ENCODE measurements at places on chromosomes 3 and 15. TPM values are rescaled to one million over a fixed set of nuclear protein-coding genes. Genes with fewer than 3 reads are reported as not detected.

REC114 gene
- not detected for total RNA-seq

CEP19 gene
- 1.6 TPM for total RNA-seq

ZNF860 gene
- 0.38 TPM for total RNA-seq

DNASE1L3 gene
- not detected for total RNA-seq

NBEAL2 gene
- 1.5 TPM for total RNA-seq

SCAANT1 gene
- total RNA-seq = not detected

GXYLT2 gene
- total RNA-seq = 49.7 TPM

KLHL6 gene
- not detected for total RNA-seq

ZNF80 gene
- not detected for total RNA-seq

IL17RD gene
- total RNA-seq = 2.7 TPM

ALAS1 gene
- total RNA-seq = 34.0 TPM

CADM2 gene
- not detected for total RNA-seq

CEMIP gene
- 955 TPM for total RNA-seq

CPN2 gene
- total RNA-seq = not detected

IRAK2 gene
- 6.8 TPM for total RNA-seq

EPM2AIP1 gene
- 11.9 TPM for total RNA-seq

PLA2G4D gene
- total RNA-seq = not detected

CISH gene
- 0.94 TPM for total RNA-seq

MRPL47 gene
- 28.0 TPM for total RNA-seq

EBLN2 gene
- 3.9 TPM for total RNA-seq

PHLDB2 gene
- 67.3 TPM for total RNA-seq

MUC13 gene
- total RNA-seq = not detected

EPHA6 gene
- total RNA-seq = not detected

OXTR gene
- 1.2 TPM for total RNA-seq

TP63 gene
- not detected for total RNA-seq

DAPK2 gene
- 8.1 TPM for total RNA-seq

GPR171 gene
- total RNA-seq = not detected

CCDC54 gene
- total RNA-seq = not detected

OR5K2 gene
- not detected for total RNA-seq

CHST2 gene
- total RNA-seq = 8.2 TPM

ISY1 gene
- 41.3 TPM for total RNA-seq

CAV3 gene
- total RNA-seq = 0.08 TPM

TTLL13 gene
- total RNA-seq = not detected

VWA5B2 gene
- total RNA-seq = 1.3 TPM

TMEM207 gene
- not detected for total RNA-seq

RBPMS2 gene
- total RNA-seq = not detected

CKMT1A gene
- not detected for total RNA-seq

SLC28A1 gene
- not detected for total RNA-seq

MLF1 gene
- 8.6 TPM for total RNA-seq

HRH1 gene
- 23.1 TPM for total RNA-seq

TM4SF1 gene
- total RNA-seq = 76.5 TPM

MESP2 gene
- total RNA-seq = 1.6 TPM

LRRN1 gene
- not detected for total RNA-seq

SLC2A2 gene
- total RNA-seq = not detected

HESX1 gene
- total RNA-seq = not detected

CHRNA7 gene
- total RNA-seq = 0.23 TPM

TLR9 gene
- total RNA-seq = not detected

PAQR9 gene
- total RNA-seq = 0.08 TPM

GOLGA6D gene
- not detected for total RNA-seq

CSTA gene
- total RNA-seq = 5.1 TPM

STAC gene
- total RNA-seq = 17.5 TPM

ACTRT3 gene
- total RNA-seq = 3.3 TPM

CELSR3 gene
- 0.45 TPM for total RNA-seq

XIRP1 gene
- total RNA-seq = not detected

FGD5 gene
- total RNA-seq = 1.3 TPM

Data from smooth muscle cell of the coronary artery (primary cell).